ENCODE measurements at places on chromosomes 7 and 10. TPM values are rescaled to one million over a fixed set of nuclear protein-coding genes. Genes with fewer than 3 reads are reported as not detected.

DNA sequence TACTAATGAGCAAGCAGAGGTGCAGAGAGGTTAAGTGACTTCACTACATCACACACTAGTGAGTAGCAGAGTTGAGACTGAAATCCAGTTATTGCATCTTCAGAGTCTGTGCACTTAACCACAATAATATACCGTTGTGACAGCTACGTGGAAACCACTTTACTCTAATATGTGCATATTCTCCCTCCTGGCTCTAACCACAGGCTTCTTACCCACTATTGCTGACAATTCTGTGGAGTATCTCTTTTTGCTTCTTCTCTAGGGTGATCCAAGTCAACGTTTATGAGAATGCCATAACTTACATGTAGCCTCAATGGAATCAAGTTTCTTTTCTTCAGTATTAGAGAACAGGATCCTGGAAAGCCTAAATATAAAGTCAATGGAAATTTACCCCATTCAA lies 64.2 kb upstream of the MEOX2 start:
- no peak for DNase-seq

- DNase-seq, result no peak
Observed at GRCh38 chr7:35725280-35725680, 30.3 kb upstream of the HERPUD2 start.

GRCh38 chr7:69696054-69696591 lies 97.8 kb downstream of the AUTS2 start:
- DNase-seq, result no peak

GPR158 gene
- 10.9 TPM for total RNA-seq

DNA sequence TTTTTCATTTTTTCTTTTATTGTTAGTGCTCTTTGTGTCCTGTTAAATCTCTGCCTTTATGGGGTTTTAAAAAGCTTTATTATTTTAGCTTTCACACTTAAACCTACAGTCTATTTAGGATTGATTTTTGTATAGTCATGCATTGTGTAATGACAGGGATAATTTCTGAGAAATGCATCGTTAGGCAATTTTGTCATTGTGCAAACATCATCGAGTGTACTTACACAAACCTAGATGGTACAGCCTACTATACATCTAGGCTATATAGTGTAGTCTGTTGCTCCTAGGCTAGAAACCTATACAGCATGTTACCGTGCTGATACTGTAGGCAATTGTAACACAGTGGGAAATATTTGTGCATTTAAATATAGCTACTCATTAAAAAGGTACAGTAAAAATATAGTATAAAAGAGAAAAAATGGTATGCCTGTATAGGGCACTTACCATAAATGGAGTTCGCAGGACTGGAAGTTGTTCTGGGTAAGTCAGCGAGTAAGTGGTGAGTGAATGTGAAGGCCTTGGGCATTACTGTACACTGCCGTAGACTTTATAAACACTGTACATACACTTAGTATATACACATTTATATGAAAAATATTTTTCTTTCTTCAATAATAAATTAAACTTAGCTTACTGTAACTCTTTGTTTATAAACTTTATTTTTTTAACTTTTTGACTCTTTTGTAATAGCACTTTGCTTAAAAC lies 16.0 kb downstream of the UBE2D1 start:
- DNase-seq, result no peak

COL1A2 gene
- 0.26 TPM for total RNA-seq

GRCh38 chr7:37113661-37114355 lies 334.9 kb downstream of the ELMO1 start:
- no peak for DNase-seq

ZNF804B gene
- total RNA-seq, result not detected

DNA sequence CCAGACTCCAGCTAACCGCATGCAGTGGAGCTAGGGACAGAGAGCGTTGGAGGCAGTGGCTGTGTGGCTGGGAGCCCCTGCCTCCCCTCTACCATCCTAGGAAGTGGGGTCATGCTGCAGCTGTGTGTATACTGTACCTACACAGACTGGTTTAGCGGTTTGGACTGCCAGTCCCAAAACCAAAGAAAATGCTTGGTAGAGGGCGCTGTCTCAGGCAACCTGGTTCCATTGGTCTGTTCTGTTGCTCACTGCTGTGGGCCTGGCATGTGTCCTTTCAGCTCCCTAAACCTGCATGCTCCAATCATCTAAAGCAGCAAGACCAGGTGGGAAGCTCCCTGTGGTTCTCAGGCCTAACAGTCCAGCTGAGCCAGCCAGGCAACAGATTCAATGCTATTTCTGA lies 4.5 kb downstream of the RBP4 start:
- DNase-seq, result no peak

- DNase-seq, result no peak
Observed at GRCh38 chr10:21195252-21195651, 298.1 kb upstream of the NEBL start.

GRCh38 chr7:5005066-5005465 lies 40.6 kb upstream of the RBAK start:
- no peak for DNase-seq

SEC61G gene
- 184 TPM for total RNA-seq

DNA sequence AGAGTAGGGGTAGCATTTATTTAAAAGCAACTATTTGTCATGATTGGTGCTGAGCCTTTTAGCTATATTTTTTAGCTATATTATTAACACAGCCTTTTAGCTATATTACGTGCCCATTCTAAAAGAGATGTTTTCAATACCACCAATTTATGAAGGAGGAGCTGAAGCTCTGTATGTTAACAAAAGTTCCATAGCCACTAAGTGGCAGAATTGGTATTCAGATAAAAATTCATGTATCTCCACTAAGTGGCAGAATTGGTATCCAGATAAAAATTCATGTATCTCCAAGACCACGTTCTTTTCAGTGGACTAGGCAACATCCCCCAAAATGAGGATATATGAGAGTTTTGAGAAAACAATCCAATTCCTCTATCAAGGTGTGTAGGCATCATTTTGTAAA lies 268.6 kb downstream of the HGF start:
- DNase-seq, result peak; percentile 32

DNA sequence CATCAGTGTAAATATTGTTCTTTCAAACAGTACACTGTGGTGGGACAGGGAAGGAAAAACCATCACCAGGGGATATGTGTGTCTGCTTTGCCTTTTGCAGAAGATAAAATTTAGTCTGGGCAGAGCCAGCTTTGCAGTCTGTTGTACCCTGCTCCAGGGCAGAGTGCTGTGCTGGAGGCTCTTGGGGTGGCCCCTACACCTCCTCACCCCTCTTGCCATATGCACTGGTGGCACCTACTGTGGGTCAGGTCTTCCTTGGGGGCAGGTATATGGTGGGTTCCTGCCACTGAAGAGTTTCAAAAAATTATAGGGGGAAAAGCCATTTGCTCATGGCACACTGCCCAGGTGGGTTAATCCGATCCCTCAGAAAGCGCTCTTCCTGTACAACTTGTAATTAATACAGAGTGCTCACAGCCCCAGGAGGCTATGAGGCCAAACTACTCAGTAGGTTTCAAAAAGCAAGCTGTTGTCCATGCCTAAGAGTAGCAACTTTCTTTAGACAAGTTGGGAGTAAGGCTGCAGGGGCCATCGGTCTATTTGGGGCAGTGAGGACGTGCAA lies 112.7 kb upstream of the BMPER start:
- DNase-seq, result no peak

- DNase-seq, result no peak
Observed at GRCh38 chr10:28190196-28190595, 112.7 kb downstream of the MPP7 start.

MET gene
- total RNA-seq, result 108 TPM

TFR2 gene
- total RNA-seq, result not detected

- no peak for DNase-seq
Observed at GRCh38 chr7:11430841-11431240, 401.2 kb downstream of the THSD7A start.

C7orf57 gene
- 1.2 TPM for total RNA-seq

DNA sequence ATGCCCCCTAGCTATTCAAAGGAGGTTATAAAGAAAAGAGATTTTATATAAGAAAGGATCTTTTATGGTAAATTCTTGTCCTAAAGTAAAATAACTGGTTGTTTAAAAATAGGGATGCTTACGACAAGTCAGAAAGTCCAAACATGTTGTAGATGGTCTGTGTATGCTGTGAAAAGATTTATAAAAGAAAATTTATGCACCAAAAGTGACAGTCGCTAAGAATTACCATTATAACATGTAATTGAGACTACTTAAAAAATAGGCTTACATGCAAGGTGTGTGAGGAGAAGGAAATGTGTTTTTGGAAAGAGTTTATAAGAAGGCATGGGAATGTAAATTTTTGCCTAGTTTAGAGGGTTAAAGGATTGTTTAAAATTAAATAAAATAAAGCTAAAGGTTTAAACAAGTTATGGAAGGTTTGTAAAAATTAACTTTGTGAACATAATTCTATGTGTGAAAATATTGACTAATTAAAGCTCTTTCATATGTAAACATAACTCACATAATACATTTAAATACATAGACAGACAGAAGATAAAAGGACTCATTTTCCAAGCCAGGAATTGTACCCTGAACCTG lies 118.5 kb downstream of the LYZL1 start:
- no peak for DNase-seq

DNA sequence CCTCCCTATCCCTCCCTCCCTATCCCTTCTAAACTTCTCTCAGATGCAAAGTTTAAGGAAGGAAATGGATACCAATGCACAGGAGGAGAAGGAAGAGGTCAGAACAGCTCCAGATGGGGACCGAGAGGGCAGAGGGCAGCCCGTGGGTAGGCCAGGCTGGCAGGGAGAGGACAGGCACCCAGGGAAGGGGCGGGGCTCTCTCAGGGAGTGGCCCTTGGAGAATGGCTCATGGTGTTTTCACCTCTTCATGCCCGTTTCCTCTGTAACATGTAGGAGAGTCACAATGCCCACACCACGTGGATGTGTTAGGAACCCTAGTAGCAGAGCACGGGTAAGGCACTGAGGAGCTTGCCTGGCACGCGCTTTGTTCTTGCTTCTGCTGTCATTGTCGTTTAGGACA lies 264.5 kb downstream of the CELF2 start:
- no peak for DNase-seq

PI4K2A gene
- 19.8 TPM for total RNA-seq

DNA sequence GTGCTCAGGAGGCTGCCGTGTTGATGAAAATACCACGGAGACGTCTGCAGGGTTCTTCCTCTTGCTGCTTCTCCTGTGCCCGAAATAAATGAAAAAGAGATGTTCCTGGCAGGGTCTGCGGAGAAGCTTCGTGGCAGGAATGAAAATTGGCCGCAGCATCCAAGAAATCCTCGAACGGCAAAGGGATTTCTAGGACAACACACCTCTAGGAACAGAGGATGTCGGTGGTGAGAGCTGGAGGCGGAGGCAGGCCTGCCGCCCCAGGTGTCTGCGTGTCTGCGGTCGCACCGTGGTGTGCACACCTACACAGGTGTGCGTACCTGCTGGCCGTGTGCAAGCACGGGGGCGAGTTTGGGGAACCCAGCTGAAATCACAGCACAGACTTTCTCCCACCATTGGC lies 43.4 kb downstream of the TMEM130 start:
- no peak for DNase-seq

GRCh38 chr10:91341686-91342085 lies 68.5 kb upstream of the HECTD2 start:
- DNase-seq, result peak; percentile 33

DNA sequence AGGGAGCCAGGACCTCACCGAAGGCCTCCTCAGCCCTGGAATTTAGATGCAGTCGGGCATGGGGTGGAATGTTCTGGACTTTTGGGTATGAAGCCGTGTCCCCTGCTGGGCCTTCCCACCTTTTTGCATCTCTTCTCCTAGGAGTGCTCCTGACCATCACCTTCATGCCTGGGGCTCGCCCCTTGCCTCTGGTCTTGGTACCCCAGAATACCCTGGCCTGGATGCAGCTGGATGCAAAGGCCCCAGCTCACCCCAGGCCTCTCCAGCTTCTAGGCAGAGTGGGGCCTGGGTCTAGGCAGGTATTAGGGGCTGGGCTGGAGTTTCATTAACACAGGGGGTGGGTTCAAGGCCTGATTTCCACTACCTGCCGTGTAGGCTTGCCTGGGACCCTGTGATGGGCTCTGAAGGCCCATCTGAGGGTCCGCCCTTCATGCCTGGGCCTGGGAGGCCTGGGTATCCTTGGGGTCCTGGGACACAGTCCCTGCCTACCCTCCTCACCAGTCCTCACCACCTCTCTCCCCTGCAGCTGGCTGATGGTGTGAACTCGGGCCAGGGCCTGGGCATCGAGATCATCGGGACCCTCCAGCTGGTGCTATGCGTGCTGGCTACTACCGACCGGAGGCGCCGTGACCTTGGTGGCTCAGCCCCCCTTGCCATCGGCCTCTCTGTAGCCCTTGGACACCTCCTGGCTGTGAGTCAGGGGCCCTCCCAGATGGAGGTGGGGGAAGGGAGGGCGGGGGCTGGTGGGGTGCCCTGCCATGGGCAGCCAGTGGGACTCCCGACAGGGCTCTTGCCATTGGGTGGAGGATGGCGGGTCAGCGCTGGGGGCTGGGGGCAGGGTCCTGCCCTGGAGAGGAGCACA lies 10.1 kb downstream of the AQP1 start:
- no peak for DNase-seq

- DNase-seq, result no peak
Observed at GRCh38 chr7:36925691-36926090, 201.4 kb upstream of the AOAH start.

DNA sequence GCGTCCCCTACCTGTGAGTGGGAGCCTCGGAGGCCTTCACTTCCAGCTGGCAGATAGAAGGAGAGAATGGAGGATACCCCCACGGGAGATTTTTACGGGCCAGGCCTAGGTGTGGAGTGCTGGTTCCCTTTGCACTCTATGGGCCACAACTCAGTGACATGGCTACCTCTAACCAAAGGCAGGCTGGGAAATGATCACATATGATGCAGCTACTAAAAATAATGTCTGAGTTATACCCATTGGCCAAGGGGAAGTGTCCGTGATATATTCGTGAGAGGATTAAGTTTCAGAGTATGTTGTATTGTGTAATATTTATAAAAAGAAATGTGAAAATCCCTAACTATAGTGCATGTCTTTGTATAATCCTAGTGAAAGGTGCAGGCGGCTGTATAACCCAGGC lies 13.5 kb upstream of the HIPK2 start:
- no peak for DNase-seq

DNA sequence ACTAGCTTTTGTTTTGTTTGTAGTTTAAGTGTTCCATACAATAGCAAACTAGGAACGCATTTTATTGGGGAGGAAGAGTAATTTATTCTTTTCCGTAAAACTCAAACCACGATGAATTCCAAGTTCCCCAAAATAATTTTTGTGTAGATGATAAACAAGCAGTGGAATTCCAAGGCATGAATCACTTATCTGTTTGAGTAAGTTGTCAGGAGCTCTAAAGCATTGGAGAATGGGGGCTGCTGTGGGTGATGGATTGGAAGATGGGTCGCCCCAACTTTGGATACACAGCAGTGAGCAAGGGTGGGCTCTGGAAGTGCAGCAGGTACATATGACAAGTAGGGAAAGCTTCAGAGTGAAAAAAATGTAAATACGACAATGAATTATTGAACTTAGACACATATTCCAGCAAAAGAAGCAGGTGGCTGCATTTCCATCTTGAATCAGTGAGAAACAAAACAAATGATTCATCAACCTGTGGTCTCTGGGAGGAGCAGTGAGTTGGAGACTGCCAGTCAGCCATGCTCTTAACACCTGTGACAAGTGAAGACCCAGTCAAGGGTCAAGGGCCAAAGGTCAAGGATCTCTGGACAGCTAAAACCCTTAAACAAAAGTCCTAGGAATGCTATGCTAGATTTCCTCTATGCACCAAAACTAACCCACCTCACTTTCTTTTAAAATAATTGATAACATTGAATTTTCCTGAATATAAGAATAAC lies 34.2 kb upstream of the ADRB1 start:
- DNase-seq, result no peak

PRKG1 gene
- 3.7 TPM for total RNA-seq

Measured in HT1080 (cell line).